ENCODE measurements at places on chromosomes 7 and 10.
A peak's percentile ranks its signal among the peaks of the same experiment; 100 is the strongest.

- no peaks in the 10 kb centered on the region for H3K36me3 ChIP-seq
- H3K27me3 ChIP-seq, result no peaks in the 10 kb centered on the region
- DNase-seq, result peak; percentile 80
- no peak overlapping the region for H3K4me3 ChIP-seq
These were observed 30.5 kb downstream of the JAKMIP3 start for GRCh38 chr10:132096223-132096622.

DNA sequence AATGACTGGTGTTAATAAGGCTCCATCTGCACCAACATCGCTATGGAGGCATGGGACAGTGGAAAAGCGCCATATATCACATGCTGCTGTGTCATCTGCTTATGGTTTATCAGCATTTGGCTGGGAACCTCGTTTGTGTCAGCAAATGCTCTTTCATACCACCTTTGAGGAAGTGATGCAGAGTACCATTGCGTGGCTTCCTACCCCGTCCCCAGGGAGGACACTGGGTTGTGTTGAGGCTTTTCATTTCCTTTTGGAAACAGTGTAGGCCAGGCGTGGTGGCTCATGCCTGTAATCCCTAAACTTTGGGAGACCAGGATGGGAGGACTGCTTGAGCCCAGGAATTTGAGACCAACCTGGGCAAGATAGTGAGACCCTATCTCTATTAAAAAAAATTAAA lies 6.8 kb downstream of the TACR2 start:
- DNase-seq, result peak; percentile 51
- no peak overlapping the region for H3K4me3 ChIP-seq
- no peaks in the 10 kb centered on the region for H3K36me3 ChIP-seq
- H3K27me3 ChIP-seq, result no peaks in the 10 kb centered on the region
- no peak overlapping the region for H3K27ac ChIP-seq

GRCh38 chr7:92754919-92755581 lies 81.3 kb downstream of the CDK6 start:
- no peaks in the 10 kb centered on the region for H3K36me3 ChIP-seq
- no peak overlapping the region for H3K27ac ChIP-seq
- no peak for DNase-seq
- peaks cover 13% of the 10 kb centered on the region for H3K4me1 ChIP-seq
- H3K4me3 ChIP-seq, result no peak overlapping the region

GRCh38 chr10:109183366-109183765 lies 739.9 kb downstream of the XPNPEP1 start:
- H3K4me1 ChIP-seq, result no peaks in the 10 kb centered on the region
- H3K4me3 ChIP-seq, result no peak overlapping the region
- no peak for DNase-seq
- H3K27me3 ChIP-seq, result no peaks in the 10 kb centered on the region
